HTR-8/SVneo (cell line): ENCODE measurements at places on chromosomes 3 and 15.

- DNase-seq: no peak
Measured at GRCh38 chr3:64414043-64414442, 188.8 kb upstream of the PRICKLE2 start.

DNA sequence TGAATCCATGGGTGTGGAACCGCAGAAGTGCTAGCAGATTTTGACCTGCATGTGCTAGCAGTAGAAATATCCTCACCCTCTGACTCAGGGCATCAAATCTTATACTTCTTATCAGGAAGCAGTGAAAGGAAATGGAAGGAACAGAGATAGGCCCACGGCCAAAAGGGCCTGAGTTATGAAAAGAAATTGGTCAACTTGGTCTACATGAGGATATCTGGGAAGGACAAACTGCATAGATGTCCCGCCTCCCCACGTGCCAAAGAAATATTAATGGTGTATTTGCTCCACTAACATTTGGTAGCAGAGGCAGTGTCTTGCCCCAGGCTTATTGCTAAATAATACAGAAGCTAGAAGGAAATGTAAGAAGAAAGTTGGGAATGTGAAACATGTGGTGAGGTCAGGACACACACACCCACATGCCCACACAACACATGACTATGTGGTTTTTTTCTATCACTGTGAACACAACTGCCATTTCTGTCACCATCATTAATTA, 93.6 kb upstream of the COL8A1 start:
- DNase-seq: no peak

DNA sequence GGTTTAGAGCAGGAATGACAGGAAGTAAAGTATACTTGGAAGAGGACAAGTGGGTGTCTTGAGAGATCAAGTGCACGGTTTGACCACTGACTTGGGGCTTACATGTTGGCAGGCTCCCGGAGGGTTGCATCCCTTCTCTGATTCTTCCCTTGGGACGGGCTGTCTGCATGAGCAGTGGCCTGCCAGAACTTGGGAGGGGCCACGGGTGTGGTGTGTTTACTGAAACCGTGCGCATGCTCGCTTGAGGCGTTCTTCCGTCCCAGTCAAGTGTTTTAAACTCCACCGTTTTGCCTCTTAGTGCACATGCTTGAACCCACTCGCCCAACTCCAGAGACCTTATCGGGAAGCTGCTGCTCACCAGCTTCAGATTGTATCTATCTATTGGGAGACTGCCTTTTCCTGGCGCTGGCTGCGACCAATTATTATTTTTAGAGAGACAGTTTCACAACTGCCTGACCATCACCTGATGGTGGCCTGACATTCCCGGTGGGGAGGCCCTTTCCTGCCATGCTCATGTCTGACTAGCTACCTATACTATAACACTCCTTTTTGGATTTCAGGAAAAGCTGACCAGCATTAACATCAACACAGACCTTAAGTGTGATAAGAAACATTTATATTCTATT, 14.9 kb upstream of the C3orf22 start:
- DNase-seq: no peak

GRCh38 chr3:175238801-175239200, 379.7 kb downstream of the NAALADL2 start:
- DNase-seq: no peak

DNA sequence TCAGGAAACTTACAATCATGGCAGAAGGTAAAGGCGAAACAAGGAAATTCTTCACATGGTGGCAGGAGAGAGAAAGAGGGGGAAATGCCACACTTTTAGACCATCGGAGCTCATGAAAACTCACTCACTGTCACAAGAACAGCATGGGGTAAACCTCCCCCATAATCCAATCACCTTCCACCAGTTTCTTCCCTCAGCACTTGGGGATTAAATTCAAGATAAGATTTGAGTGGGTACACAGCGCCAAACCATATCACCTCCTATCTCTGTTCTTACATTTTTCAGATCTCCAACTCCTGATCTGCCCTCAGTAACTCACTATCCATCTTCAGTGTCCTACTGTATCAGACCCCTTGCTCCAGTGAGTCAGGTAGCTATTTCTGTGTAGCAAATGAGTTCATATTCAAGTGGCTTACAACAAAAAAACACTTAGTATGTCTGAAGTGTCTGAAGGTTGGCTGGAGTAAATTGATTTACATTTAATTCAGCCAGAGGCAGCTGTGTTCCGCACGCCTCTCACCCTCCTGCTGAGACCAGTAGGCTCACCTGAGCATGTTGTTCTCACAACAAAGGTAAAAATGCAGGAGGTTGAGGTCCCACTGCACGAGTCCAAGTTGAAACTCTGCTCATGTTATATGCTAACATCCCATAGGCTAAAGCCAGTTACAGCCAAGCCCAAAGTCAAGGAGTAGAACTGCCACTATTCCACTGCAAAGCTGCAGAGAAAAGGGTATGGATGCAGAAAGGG, 180.7 kb upstream of the LMCD1 start:
- no peak for DNase-seq

DNA sequence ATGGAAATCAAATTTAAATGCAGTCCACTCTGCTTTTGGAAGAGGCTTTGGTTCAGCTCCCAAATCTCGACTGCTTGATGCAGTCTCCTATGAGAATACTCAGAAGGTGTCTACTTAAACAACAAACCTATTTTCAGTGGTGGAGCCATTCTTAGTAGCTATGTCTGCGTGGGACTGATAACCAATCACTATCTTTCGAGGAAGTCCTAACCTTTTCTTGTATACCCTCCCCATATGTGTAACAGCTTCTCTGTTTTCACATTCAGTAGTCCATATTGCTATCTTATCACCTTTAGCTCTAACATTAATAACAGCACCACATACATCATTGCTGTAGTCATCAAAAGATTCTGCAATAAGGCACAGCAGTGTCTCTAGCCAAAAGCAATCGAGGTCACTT, 333.0 kb upstream of the ATP11B start:
- no peak for DNase-seq

DNA sequence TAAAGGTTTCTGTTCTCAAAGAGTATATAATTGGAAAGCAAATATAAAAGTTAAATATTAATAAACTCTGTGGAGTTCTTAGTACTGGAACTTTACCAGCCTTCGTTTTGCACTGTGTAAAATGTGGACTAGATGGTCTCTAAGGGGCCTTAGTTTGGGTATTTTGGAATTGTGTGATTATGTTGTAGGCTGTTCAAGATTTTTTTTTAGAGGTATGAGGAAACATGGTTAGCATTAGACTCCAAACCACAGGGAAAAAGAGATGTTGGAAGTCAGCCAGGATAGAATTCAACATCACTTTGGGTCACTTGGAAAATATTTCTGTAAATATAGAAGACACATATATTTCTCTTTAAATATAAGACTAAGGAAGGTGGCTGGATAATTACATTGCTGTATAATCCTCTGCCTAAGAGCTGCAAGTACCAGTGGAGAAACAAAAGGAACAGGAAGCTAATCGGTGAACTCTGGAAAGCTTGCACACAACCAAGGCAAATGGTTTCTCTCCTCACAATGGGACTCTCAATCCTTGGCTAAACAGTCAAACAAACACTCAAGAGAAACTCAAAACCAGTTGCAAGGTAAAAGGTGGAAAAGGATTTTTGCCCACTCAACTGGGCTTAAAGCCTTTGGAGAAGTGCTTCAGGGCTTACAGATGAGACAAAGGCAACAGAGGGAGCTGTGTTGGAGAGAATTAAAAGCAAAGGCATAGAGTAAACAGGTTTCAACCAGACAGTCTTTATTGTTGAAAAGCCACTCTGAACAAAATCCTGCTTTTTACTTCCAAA, 141.7 kb downstream of the NR1D2 start:
- DNase-seq: no peak

DNA sequence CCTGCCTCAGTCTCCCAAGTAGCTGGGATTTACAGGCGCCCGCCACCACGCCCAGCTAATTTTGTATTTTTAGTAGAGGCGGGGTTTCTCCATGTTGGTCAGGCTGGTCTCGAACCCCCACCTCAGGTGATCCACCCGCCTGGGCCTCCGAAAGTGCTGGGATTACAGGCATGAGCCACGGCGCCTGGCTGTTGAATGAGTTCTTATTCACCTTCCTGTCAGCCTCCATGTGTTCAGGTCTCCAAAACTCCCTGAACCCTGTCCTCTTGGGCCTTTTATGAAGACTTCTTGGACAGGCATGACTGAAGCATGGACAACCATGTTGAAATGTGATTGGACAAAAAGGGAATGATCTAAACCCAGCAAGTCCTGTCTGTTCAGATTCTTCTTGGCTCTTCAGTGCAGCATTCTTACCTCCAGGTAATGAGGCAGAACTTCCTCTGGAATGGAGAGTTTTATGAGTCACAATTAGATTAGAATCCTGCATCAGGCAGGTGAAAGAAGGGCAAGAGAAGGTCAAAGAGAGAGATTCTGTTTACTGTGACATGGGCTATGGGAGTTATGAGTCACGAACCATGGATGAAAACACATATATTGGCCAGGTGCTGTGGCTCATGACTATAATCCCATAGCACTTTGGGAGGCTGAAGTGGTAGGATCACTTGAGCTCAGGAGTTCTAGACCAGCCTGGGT, 23.1 kb upstream of the EIF4A2 start:
- no peak for DNase-seq

GRCh38 chr3:189834462-189834861, 203.3 kb downstream of the TP63 start:
- DNase-seq: no peak

DNA sequence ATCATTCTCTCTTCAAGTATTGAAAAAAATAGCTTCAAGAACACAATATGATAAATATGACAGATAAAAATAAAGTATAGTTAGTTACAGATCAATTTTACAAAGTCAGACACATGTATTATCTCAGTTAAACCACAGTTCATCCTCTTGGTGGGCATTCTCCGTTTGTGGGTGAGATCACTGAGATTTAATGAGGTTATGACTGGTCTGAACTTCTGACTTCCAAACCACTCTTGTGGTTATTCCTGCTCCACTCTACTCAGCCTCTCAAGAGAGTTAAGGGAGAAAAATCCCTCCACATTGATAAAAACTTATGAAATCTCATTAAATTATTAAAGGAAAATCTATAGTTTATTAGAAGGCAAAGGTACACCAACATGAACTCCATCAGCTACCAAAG, 229.9 kb upstream of the LRTM1 start:
- DNase-seq: no peak

- DNase-seq: no peak
Measured at GRCh38 chr3:186520957-186521842, 23.0 kb downstream of the CRYGS start.

DNA sequence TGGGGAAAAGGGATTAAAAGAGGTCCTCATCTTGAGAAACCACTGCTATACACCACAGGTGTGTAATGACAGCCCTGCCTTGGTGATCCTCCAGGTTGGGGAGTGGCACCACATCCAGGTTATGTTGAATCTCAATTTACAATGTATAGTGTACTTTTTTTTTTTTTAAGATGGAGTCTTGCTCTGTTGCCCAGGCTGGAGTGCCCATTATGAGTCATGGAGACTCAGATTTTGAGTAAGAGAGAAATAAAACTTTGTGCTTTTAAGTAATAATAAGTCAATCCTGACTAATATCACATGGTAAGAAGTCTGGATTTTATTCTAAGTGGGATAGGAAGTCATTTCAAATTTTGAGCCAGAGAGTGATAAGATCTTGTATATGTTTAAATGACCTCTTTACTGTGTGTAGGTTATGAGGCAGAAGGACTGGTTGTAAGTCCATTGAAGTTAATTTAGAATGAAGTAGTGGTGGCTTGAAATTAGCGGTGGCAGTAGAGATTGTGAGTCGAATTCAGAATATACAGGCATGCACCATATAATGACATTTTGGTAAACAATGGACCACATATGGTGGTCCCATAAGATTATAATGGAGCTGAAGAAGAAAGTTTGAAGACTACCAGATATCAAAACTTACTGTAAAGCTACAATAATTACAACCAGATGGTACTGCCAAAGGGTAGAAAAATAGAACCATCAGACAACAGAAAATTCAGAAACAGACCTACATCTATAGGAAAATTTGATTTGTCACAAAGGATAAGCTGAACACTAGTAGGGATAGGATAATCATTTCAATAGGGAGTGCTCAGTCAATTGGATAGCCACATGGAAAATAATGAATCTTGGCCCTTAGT, 20.7 kb downstream of the POPDC2 start:
- DNase-seq: no peak

DNA sequence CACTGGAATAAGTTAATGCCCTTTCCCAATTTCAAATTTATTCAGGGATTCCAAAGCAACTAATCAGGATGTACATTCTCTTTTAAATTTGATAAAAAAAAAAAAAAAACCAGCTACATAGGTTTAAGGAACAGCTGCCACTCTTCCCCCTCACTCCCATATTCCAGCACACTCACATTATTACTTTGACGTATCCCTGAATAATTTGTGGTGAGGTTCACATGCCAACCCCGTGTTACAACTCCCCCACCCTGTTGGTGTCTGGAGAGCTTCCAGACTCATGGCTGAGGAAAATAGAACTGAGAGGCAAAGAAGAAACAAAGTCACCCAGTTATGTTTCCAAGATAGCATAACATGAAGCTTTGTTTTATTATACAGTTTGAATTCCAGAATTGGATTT, 300.5 kb upstream of the MME start:
- peak; percentile 53 for DNase-seq

GRCh38 chr3:120182613-120183511, 88.6 kb upstream of the GSK3B start:
- no peak for DNase-seq

DNA sequence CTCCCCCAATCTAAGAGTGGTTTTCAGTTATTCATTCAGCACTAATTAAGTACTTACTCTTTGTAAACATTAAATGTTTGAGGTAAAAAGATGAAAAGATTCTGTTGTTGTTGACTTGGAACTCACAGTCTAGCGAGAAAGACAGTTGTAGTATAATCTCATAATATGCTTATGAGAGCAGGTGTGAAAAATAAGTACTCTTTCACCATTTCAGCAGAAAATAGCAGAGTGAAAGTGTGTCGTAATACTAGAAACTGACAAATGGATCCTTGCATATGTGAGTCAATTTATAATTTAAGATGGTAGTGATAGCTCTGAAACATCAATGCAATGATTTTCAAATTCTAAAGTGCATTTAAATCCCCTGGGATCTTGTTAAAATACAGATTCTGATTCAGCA, 618.8 kb upstream of the CCDC54 start:
- no peak for DNase-seq

- DNase-seq: no peak
Measured at GRCh38 chr3:127984241-127984975, 67.8 kb upstream of the SEC61A1 start.

DNA sequence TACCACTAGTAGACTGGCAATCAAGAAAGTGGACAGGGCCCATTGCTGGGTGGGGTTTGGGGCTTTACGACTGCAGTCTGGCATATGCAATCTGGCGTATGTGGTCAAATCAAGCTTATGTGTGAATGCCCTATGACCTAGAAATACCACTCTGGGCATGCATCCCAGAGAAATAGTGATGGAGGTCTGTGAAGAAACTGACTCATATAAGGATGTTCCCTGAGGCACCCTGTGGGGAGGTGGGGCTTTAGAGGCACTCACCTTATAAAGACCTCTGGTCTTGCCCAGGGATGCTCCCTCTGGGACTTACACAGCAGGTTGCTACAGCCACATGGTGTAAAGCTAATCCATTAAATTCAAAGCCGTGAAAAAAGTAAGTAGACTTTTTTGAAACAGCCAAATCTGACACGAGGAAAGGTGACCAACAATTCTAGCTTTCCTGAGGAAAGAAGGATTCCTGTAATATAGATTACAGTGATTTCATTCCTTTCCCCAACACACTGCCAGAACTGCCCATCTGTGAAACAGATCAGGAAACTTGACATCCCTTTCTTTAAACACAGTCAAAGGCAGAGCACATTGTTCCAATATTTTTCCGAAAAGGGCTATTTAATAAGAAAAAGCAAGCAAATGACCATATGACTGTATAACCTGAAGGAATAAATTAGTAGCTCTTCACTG, 13.6 kb downstream of the RARRES1 start:
- DNase-seq: peak; percentile 71

GRCh38 chr3:153864793-153865192, 256.4 kb upstream of the ARHGEF26 start:
- DNase-seq: no peak
